Upper lobe of right lung (tissue), 1 donor: ENCODE measurements at places on chromosomes 2 and 18.

- DNase-seq: no peak
Observed at GRCh38 chr2:210157526-210157925, 13.7 kb downstream of the KANSL1L start.

- DNase-seq: no peak
Observed at GRCh38 chr18:56711708-56712445, 60.7 kb downstream of the WDR7 start.

- peak; percentile 46 for DNase-seq
Observed at GRCh38 chr2:240165661-240166060, 25.2 kb upstream of the OTOS start.

- no peak for DNase-seq
Observed at GRCh38 chr2:69227716-69228115, 159.3 kb downstream of the GFPT1 start.

- DNase-seq: no peak
Observed at GRCh38 chr2:170836027-170836426, 19.3 kb downstream of the GAD1 start.

DNA sequence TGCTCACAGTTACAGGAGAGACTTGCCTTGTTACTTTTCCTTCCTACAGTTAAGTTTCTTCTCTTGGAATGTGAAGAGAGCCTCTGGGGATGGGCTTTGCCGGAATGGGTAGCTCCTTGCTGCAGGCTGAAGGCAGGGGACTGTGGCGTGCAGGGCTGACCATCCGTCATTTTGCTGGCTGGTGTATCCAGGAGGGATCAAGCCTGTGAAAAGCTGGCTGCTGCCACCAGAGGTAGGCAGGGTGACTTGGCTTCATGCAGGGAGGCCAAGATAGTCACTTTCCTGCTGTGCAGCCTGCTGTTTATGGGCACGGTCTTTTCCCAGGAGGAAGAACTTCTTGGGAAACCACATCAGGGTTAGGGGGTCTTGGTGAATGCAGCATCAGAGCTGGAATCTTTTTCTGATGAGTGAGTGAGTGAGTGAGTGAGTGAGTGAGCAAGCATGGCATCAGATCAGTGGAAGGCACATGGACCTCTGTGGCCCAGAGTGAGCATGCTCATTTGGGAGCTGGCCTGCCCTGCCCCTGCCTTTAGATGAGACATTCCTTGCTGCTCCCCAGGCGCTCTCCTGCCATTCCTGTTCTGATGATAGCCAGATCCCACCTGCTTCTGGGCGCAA, 33.0 kb downstream of the FHOD3 start:
- DNase-seq: no peak

DNA sequence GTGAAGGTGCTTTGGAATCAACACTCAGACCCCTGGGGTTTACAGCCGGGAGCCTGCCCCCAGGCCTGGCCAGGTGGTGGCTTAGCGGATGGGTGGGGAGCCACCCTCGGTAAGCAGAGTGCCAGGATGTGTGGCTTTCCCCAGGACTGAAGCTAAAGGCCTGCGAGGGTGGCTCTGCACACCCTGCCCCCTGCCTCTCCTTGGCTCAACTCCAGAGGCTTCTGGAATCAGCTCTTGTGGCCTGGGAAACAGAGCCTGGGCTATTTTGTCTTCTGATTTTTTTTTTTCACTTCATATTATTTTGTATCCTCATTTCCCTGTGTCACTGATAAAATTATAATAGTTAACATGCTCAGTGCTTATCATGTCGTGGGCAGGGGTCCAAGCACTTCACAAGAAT, 79.8 kb downstream of the RHOB start:
- DNase-seq: no peak

DNA sequence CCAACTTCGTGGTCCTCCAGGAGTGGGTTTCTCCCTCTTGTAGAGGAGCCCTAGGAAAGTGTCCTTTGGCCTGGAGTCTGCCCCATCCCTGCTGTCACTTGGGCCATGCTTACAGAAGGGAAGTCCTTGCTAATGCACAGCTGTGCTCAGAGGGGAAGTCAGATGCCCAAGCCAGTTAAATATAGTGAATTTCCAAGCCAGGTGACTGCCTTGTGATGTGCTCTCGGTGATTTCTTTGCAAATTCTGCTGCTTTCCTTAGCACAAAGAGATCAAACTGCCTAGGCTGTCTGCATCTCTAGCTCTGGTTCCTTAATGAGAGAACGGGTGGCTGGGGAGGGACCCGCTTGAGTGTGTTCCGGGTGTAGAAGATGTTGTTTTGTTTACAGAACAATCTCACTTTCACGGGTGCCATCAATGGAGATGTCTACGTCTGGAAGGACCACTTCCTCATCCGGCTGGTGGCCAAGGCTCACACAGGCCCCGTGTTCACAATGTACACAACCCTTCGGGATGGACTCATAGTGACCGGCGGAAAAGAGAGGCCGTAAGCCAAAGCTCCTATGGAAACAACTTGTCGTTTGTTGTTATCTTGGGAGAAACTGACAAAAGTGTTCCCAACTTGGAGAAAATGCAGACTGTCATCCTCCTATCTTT, 91.4 kb downstream of the RTN4 start:
- DNase-seq: no peak

DNA sequence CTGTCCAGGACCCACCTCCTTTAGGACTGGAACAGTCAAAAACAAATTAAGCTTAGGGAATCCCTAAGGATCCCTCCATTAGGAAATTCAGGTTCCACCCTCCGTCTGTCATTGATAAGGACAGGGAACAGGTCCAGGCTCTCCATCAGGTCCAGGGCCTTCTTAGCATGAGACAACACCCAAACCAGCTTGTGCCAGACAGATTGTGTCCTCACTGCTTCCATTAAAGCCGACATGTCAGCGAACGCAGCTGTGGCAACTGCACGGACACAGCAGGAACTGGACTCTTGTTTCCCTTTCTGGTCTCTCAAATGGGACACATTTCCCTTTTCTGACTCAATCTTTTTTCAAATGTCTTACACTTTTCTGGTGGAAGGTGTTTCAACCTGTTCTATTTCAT, 81.4 kb downstream of the BCL11A start:
- no peak for DNase-seq

- no peak for DNase-seq
Observed at GRCh38 chr2:55986700-55987440, 63.3 kb upstream of the EFEMP1 start.

GRCh38 chr2:44642123-44642857, 280.5 kb downstream of the CAMKMT start:
- no peak for DNase-seq

GRCh38 chr2:37586663-37587317, 84.7 kb downstream of the CDC42EP3 start:
- DNase-seq: no peak

DNA sequence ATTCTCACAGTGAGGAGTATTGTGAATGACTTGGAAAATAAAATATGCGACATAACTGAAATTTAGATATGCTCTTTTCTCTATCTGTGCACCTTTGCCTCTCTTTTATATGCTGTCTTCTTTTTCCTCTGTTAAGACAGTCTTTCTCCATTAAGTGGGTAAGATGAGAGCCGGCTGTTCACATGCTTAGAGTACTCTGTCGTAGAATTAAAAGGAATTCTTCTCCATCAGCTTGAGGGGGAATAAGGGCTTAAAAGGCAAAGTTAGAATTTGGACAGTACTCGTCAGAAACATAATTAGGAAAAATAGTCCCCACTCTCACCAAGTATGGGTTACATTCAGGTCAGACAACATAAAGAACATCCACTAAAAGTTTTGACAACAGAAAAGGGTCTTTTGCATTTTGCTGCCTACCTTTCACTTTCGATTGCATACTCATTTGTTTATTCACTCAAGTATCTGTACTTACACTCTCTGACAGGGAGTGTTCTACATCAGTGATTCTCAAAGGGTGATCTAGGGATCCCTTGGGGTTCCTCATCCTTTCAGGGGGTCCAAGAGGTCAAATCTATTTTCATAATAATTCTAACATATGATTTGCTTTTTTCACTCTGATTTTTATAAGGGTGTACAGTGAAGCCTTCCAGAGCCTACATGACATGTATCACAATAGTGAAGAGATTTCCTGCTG, 48.0 kb downstream of the ARHGAP15 start:
- DNase-seq: no peak

GRCh38 chr18:65227970-65228369, 522.8 kb upstream of the CDH7 start:
- DNase-seq: no peak

- no peak for DNase-seq
Observed at GRCh38 chr2:219902891-219903552, 275.6 kb downstream of the SLC4A3 start.

DNA sequence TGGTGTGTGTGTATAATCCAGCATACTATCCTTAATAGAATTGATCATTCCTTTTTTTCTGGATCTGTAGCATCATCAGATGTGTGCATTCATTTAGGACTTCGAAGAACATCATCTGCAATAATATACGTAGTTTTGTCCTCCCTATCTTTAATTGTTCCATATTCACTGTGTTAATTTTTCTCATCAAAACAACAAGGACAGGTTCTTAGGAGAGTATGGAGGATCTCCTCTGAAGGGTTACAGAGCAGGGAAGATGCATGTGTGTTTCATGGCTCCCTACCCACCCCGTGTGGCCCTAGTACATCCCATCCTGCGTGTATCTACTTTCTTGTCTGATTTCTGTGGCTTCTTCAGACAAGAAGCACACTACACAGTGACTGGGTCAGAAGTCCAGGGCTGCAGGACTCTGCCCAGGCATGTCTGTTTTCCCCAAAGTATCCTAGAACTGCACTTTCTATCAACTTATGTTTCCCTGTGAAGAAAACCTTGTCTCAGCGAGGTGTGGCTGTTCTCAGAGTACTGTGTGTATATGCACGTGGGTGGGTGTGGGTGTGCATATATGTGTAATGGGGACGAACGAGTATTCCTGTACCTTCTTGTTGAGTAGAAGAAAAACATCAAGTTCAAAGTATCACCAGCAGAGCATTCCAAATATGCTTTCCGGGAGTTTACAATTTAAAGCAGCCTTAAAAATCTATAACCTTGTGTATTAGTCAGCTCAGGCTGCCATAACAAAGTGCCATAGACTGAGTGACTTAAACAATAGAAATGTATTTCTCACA, 220.4 kb upstream of the FOSL2 start:
- DNase-seq: no peak

DNA sequence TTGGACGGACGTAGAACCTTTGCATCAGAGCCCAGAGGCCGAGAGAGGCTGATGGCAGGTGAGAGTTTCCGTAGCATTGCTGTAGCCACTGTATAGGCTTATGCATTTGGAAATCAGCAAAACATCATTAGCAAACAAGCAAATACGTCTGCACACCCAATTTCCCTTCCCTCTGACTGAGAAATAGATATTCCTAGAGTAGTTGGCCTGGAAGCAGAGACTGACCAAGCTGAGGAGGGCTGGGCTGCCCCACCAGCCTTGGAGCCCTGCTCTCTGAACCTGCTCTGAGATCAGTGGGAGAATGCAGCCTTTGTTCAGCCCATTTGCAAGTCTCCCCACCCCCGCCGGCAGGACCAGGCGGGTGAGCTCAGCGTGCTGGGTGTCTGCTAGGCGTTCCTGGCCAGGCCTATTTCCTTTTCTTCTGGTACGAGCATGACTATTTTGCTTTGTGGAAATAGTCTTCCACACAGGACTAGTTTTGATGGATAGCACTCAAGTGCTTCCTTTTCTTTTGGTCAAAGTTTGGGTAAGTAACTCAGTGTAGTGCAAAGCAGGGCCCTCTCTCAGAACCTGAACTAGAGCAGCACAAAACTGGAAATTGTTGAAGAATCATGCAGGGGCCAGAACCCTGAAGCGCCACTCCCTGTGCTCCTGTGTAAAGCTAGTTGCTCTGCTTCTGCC, 21.9 kb upstream of the RNF149 start:
- no peak for DNase-seq

DNA sequence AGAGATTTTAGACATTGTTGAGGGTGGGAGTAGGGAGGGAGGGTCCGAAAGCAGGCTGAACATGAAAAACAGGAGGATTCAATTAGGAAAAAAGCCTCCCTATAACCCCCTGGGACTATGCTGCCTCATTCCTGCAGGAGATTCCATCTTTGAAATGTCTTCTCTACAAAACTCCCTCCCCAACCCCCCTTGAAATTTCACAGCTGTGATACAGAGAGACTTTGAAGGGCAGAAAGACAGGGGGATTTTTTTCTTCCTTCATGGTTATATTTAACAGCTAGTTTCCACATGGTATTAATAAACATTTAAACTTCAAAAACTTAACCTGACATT, 57.6 kb downstream of the TRIB2 start:
- DNase-seq: no peak

GRCh38 chr2:118921646-118922045, 20.3 kb upstream of the MARCO start:
- no peak for DNase-seq

DNA sequence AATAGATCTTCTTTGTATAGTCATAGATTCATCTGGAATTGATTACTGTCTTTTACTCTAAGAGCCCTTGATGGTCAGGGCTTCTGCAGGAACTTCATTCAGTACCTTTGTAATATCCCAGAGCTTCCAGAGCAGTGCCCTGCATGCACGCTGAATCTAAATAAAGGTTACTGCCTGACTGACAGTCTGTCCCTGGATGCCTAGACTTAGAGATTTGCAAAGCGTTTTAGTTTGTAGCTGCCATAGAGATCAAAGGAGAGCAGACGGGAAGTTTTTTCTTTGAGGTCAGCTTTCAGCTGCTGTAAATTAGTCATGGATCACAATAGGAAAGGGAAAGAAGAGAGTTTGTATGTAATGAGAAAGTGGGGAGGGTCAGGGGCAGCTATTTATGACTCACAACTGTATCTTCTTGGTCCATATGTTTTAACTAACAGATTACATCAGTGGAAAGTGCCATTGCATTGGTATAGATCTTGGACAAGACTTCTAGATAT, 45.2 kb upstream of the NYAP2 start:
- DNase-seq: no peak

DNA sequence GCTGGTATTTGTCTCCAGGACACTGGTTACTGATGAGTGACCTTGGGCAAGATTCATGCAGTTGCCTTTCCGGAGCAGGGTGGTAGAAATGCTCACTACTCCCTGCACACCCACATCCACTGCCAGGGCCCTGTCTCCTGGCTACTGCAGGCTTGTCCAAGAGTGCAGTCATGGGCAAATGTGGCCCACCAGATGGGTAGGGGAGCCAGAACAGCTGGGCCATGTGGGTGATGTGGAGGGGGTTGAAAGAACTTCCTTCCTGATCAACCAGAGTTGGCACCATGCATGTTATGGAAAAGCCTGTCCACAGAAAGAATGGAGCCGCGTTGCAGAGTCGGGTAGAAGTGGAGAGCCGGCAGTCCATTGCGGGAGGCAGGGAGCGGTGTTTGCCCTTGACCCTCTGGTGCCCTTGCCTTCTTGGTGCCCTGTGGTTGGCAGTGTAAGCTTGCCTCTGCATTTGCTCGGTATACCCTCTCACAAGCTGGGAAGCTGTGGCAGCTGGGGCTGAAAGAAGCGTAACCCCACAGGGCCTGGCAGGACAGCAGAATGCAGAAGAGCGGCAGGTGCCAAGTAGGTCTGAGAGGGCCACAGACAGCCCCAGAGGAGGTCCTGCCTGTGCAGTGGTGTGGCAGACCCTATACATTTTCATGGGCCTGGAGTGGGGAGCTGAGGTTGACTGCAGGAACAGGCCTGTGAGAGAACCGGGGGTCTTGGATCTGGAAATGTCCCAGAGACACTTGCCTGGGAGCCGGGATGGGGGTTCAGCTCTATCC, 253.2 kb downstream of the TFCP2L1 start:
- no peak for DNase-seq

GRCh38 chr2:196187898-196188458, 16.6 kb upstream of the STK17B start:
- no peak for DNase-seq

GRCh38 chr2:70657246-70657645, 103.6 kb upstream of the TGFA start:
- DNase-seq: no peak

GRCh38 chr2:172931918-172932520, 143.6 kb upstream of the MAP3K20 start:
- DNase-seq: no peak
